ENCODE measurements at places on chromosomes 11 and 22. TPM values are rescaled to one million over a fixed set of nuclear protein-coding genes. Genes with fewer than 3 reads are reported as not detected.

GRCh38 chr11:131816051-131816450 is 445.6 kb downstream of the NTM start:
- H3K27ac ChIP-seq, result no peak overlapping the region
- H3K27me3 ChIP-seq, result no peaks in the 10 kb centered on the region
- H3K36me3 ChIP-seq, result no peaks in the 10 kb centered on the region
- H3K4me3 ChIP-seq, result no peak overlapping the region
- no peaks in the 10 kb centered on the region for H3K4me1 ChIP-seq

The GUCY1A2 gene
- total RNA-seq, result 0.13 TPM

- DNase-seq, result no peak
- H3K4me3 ChIP-seq, result no peak overlapping the region
- no peaks in the 10 kb centered on the region for H3K27me3 ChIP-seq
- peaks cover 8% of the 10 kb centered on the region for H3K36me3 ChIP-seq
Measured at GRCh38 chr11:47469361-47470179, 20.6 kb upstream of the RAPSN start.

- no peak within 1 kb of the TSS for H3K27ac ChIP-seq
- H3K36me3 ChIP-seq, result peaks cover 3% of the 10 kb centered on the region
- H3K4me3 ChIP-seq, result peak within 1 kb of the TSS; percentile 91
Measured at GRCh38 chr11:35943713-35944502, at the start of gene LDLRAD3. Gene LDLRAD3, plus strand, starts transcription at chr11:35944062. Its CDS starts 37 bp downstream, at chr11:35944099.

DNA sequence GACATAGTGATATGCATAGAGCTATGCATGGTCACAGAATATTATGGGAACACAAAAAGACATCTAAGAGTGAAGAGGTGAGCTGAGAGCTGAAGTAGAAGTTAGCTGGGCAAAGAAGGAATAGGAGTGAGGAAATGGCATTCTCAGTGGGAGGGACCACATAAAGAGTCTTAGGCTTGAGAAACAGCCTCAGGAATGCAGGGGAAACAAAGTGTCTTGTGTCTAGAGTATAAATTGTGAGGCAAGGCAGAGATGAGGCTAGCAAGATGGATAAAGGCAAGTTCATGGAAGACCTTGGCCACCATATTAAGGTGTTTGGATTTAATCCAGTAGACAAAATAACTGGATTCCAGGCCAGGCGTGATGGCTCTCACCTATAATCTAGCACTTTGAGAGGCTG is 40.6 kb upstream of the CRTAM start:
- H3K27ac ChIP-seq, result no peak overlapping the region
- H3K27me3 ChIP-seq, result no peaks in the 10 kb centered on the region
- no peak overlapping the region for H3K4me3 ChIP-seq
- H3K4me1 ChIP-seq, result peaks cover 3% of the 10 kb centered on the region
- no peak for DNase-seq
- H3K36me3 ChIP-seq, result peaks cover 13% of the 10 kb centered on the region

DNA sequence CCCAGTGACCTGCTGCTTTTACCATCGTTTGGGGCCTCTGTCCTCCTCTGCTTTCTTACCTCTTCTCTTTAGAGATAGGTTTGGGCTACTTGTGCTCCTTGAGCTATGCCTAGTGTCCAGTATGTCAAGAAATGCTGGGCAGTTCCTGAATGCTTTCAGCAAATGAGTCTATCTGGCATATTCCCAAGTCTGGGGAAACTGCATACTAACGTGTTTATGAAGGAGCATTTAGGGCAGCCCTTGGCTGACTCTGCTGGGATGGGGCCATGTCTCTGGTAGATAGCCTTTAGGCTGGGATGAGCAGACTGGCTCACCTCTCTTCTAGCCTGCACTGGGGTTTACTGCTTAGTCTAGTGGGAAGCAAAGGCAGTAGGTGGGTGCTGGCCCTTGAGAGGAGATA is 43.7 kb upstream of the SUSD2 start:
- peak overlapping the region; percentile 19 for H3K27ac ChIP-seq
- H3K4me3 ChIP-seq, result no peak overlapping the region
- peaks cover 3% of the 10 kb centered on the region for H3K36me3 ChIP-seq
- DNase-seq, result no peak

The MMP1 gene
- total RNA-seq, result not detected
